ENCODE measurements at places on chromosomes 13 and 19.

GRCh38 chr13:106505732-106506131, 29.7 kb downstream of the EFNB2 start:
- ATAC-seq, result peak; percentile 75

DNA sequence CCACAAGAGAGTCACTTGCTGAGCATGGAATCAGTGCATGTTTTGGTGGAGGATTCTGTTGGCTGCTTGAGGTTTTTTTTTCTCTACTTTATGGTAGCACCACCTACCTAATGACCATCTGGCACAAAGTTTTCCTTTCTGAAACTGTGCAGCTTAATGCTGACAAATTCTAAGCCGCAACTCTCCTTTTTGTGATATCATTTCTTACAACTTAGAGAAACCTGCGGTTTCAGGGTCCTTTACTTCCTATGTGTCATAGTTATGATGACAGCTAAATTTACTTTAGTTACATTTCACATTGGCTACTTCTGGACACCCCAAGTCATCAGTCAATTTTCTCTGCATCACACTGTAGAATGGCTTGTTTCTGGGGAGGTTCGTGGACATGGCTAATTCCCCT, 115.4 kb upstream of the TMTC4 start:
- ATAC-seq, result no peak

GRCh38 chr19:14678199-14678598, 3.6 kb upstream of the ADGRE3 start:
- no peak for ATAC-seq

DNA sequence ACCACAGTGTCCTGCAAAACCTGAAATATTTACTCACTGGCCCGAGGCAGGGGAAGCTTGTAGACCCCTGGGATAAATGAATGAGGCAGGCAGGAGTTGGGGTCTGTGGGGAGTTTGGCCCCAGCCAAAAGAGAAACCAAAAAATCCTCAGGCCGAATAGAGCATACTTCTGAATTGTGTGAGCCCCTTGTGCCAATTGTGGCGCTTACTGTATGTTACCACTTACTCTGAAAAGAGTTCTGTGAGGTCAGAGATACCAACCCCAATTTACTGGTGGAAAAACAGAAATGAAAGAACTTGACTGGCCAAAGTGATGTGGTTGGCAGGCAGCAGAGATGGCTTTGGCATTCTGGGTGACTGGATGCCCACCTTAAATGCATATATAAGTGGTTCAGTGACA, 6.9 kb downstream of the CARM1 start:
- no peak for ATAC-seq

DNA sequence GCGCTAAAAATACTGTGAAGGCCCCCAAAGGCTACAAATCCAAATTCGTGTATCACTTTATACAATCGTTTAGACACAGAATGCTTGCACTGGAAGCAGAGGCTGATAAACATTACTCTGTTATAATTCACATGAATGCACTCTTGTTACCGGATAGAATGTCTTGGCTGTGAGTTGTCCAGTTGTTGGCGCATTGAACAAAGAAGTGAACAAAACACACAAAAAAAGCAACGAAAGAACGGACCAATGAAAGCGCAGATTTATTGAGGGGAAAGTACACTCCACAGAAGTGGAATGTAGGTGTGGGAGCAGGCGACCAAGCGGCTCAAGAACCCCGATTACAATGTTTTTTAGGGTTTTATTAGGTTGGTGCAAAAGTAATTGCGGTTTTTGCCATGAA, 529 bp upstream of the ZNF418 start:
- ATAC-seq, result no peak

DNA sequence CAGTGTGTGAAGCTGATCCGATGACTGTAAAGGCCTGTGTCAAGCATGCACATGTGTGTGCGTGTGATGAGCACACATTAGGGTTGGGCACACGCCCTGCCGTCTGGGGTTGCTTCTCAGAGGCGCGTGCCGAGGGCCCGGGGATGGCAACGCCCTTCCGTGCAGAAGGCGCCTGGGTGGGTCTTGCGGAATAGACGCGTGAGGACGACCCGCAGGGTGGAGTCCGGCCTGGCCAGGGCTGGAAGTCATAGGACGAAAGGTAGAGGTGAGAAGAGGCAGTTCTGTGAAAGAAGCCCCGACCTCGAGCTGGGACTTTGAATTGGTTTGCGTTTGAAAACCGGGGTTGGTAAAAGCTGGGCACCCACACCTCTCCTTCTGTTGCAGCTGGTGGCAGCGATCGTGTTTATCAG, 35.7 kb downstream of the TMEM255B start:
- ATAC-seq, result no peak

DNA sequence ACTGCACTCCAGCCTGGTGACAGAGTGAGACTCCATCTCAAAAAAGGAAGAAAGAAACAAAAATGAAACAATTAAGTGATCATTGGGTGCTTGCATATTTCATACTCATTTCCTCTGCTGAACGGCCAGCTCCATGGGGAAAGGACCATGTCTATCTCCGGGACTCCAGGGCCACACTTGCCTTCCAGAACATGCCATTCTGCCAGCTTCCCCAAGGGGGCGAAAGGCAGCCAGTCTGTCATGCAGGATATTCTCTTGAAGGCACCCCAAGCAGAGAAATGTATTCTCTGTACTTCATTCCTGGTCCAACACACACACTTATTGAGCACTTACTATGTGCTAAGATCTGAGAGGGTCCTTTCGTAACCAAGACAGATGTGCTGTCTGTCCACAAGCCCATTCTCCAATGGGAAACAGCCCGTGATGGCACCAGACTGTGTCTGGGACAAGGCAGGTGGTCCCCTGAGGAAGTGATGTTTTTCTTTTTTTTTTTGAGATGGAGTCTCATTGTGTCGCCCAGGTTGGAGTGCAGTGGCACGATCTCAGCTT, 10.2 kb upstream of the CARM1 start:
- ATAC-seq, result no peak

GRCh38 chr19:1896508-1896907, 8.7 kb upstream of the ADAT3 start:
- no peak for ATAC-seq

GRCh38 chr19:51341976-51342580, at the start of gene VSIG10L:
Gene VSIG10L, minus strand, starts transcription at chr19:51342139. Its CDS starts 15 bp downstream, at chr19:51342124.
- no peak for ATAC-seq

GRCh38 chr19:10603084-10603872, 16.2 kb upstream of the AP1M2 start:
- ATAC-seq, result peak; percentile 4

GRCh38 chr13:85828094-85828684, 29.0 kb upstream of the SLITRK6 start:
- no peak for ATAC-seq

DNA sequence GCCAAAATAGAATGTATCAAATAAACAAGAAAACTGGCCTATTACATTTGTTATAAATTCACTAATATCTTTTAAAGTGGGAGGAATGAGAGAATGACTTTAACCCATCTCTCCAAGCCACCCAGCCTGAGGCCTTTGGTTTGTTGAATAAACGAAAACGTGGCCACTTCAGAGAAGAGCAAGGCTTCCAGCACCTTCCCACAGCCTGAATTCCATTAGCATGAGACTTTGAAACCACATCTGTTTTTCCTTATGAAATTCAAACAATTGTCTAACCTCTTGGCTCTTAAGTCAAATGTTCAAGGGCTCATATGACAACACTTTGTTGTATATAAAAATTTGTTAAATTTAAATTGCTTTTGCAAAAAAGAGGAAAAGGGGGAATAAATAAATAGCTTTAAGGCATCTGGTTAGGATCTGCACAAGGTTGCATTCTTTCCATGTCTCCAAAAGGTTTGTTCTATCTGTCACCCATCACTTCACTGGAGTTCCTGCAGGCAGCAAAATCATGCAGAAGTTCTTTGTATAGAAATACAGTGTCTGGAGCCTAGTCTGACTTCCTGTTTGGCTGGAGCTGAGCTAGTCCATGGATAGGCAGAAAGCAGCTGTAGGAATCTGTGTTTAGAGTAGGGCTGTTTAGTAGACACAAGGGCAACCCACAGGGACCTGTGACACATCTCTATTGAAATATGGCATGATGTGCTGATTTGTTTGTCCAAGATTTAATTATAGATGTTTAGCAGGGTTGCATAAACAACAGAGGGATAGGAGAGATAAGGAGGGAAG, 502.3 kb downstream of the KCTD12 start:
- no peak for ATAC-seq

GRCh38 chr13:48489666-48490065, 43.2 kb downstream of the RCBTB2 start:
- ATAC-seq, result no peak

GRCh38 chr19:35310331-35310730, 18.4 kb downstream of the MAG start:
- ATAC-seq, result no peak

- no peak for ATAC-seq
Observed at GRCh38 chr13:96967248-96967745, 27.0 kb downstream of the OXGR1 start.

DNA sequence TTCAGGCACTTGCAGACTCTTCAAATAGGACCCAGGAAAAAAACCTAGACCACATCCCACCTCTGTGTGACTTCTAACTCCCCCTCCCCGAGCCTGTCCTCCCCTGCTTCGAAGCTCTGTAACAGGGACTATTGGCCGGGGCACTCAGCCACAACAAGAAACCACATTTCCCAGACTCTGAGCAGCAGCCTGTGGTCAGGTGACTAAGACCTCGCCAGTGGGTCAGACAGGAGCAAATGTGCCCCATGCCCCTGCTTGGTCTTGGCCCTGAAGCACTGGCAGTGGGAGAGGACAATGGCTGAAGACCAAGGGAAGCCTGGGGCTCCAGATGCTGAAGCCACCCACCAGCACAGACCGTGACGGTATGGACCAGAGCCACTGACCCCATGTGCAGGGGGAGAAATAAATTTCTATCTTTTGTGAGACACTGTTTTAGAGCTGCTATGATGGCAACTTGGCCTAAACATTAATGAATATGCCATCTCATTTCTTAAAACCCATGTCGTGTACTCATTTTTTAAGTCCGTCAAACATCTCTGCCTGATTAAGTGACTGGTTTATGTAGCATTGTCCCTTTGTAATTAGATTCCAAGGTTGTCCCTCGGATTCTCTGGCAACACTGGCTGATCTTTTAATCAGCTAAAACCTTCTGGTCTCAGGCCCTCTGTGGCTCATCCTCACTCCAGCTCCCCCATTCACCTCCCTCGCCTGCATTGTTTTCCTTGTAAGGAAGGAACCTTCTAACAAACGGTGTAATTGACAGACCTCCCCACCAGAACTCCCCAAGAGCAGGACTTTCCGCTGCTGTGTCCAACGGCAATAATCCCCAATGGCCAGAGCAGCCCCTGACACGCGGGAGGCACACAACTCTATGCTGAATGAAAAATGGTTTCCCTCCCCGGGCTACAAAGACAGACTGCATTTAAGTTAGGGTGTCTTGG, 98.4 kb downstream of the STK24 start:
- ATAC-seq, result peak; percentile 22

DNA sequence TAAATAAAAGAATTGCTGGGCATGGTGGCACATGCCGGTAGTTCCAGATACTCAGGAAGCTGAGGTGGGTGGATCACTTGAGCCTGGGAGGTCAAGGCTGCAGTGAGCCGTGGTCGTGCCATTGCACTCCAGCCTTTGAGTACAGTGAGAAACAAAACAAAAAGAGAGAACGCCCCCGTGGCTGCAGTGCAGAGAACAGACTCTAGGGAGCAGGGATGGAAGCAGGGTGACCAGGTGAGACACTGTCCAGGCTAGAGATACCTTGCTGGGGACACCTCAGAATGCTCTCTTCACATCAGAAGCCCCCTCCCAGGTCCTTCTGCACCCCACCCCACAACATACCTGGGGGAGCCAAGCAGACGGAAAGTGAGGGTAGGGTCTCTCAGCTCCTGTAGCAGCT, 24.8 kb downstream of the MAP4K1 start:
- no peak for ATAC-seq

DNA sequence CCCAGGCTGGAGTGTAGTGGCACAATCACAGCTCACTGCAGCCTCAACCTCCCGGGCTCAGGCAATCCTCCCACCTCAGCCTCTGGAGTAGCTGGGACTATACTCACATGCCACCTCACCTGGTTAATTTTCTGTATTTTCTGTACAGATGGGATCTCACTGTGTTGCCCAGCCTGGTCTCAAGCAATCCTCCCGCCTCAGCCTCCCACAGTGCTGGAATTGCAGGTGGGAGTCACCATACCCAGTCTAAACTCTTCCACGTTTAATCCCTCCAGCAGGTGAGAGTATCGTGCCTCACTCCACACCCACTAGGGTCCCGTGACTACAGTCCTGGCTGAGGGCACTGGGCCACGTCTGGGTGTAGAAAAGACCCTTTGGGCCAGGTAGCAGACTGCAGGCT, 16.5 kb downstream of the BCAT2 start:
- no peak for ATAC-seq

- ATAC-seq, result no peak
Observed at GRCh38 chr19:1487576-1488281, 2.4 kb downstream of the PCSK4 start.

GRCh38 chr19:52397310-52398080, at the start of gene ZNF528:
Gene ZNF528, plus strand, starts transcription at chr19:52397849. Its CDS starts 4,165 bp downstream, at chr19:52402014.
- no peak for ATAC-seq

DNA sequence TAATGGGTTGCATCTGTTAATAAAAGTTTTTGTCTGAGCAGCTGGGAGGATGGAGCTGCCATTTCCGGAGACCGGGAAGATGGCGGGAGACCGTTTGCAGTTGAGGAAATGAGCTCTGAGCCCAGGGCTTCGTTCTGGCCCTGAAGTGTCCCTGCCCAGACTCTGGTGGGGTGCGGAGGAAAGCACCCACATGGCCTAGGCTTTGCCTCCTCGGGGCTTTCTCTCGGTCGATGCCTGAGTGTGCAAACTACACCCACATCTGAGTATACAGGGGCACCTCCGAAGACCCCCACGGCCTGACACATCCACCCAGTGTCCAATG, 15.6 kb upstream of the NANOS3 start:
- ATAC-seq, result no peak

- no peak for ATAC-seq
Observed at GRCh38 chr13:80716610-80717081, 375.7 kb upstream of the SPRY2 start.

GRCh38 chr19:53808710-53809125, 15.4 kb downstream of the NLRP12 start:
- ATAC-seq, result peak; percentile 63

DNA sequence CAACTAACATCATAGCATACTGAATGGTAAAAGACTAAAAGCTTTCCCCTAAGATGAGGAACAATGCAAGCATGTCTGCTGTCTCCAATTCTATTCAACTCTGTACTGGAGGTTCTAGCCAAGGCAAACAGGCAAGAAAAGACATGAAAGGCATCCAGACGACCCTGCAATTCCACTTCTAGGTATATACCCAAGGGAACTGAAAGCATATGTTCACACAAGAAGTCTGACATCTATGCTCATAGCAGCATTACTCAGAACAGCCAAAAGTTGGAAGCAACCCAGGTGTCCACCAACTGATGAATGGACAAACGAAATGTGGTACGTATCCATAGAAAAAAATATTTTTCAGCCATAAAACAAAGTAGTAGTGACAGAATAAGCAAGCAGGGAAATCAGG, 39.1 kb downstream of the PEPD start:
- no peak for ATAC-seq

GRCh38 chr19:30490760-30491159, 118.6 kb downstream of the ZNF536 start:
- ATAC-seq, result no peak

DNA sequence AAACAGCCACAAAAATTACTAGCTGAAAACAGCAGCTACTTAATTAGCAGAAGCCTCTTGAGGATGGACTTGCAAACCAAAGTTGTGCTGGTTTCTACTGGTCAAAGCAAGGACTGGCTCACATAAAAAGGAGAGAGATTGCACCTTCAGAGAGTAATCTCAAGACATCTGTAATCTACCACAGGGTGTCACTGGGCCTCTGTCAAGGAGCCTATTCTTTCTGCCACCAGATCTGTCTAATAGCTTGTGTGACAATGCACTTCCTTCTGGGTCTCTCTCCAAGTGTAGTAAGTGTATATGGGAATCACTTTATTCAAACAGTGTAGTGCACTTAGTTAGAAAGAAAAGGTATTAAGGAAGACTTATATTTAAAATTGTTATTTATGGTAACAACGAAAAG, 24.4 kb upstream of the ZNF561 start:
- no peak for ATAC-seq

All from motor neuron (in vitro differentiated cells).